Stimulated activated CD8-positive, alpha-beta memory T cell treated with anti-CD3 and anti-CD28 coated beads, Interleukin-15, amount 100 ng/mL, for 48 hours (primary cell): ENCODE measurements at places on chromosomes 1 and 21.

DNA sequence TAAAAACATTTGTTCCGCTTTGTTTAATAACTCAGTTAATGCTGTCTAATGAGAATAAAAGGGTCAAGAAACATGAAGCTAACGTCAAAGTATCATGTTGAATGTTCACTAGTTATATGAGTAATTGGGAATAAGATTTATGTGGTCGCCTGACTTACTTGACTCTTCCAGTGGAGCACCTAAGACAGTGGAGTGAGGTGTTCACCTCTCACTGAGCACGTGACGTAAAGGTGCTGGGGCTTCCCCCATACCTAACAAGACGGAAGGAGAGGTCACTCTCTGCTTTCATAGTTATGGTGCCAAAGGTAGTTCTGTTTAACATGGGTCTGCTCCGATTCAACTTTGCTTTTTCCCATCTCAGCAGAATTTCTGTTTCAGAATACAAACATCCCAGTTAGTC, 686 bp downstream of the KMO start:
- DNase-seq, result no peak

DNA sequence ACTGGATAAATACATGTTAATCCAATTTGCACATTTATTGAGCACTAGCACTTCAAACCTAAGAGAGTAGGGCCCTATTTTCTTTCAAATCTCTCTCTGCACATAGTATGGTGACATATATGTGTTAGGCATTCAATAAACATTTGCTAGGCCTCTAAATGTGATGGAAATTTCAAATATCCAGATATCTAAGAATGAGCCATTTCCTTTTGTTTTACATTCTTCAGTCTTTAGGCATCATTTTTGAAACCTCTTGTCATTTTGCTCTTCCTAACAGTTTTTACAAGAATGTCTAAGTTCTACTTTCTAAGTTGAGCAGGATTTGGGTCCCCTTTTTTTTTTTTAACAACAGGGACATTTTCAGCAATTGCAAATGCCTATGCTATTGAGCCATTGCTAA, 395.7 kb upstream of the ST6GALNAC5 start:
- DNase-seq, result no peak

- no peak for DNase-seq
These were observed 39.3 kb downstream of the CDKN2C start for GRCh38 chr1:51009381-51009780.

GRCh38 chr1:80523861-80524260, 1276.9 kb upstream of the ADGRL2 start:
- no peak for DNase-seq

DNA sequence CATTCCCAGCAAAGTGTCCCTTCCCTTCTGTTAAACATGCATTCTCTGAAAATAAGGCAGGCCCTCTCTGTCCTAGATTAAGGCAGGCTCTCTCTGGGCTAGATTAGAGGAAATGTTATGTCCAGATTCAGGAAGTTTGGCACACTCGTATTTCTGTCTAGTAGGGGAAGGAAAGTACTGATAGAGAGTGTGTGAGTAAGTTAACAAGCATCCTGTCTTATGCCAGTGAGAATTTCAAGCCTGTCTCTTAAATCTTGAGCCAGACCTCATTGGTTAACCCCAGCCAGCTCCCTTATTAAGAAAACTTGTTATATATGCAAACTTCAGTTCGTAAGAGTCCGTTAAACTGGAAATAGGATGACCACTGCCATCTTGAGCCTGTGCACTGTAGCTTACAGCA, 31.6 kb downstream of the IGSF5 start:
- DNase-seq, result no peak

DNA sequence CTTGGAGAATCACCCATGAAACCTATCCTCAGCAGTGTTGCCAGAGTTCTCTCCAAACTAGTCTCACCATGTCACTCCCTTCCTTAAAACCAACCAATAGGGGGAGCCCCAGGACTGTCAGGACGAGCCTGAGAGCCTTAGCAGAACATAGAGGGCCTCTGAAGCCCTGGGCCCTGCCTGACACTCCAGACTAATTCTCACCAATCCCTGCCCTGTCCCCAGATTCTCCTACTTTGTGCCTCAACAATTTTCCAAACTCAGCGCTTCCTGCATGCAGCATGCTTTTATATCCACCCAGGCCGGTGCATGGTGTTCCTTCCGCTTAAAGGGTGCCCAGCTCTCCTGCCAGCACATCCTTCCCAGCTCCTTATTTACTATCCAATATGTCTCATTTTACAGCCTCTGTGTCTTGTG, 42.7 kb downstream of the HSD3B1 start:
- DNase-seq, result no peak

- DNase-seq, result no peak
These were observed 13.5 kb upstream of the HJV start for GRCh38 chr1:146035048-146035423.

GRCh38 chr21:36551731-36552433, 72.0 kb upstream of the CLDN14 start:
- no peak for DNase-seq

DNA sequence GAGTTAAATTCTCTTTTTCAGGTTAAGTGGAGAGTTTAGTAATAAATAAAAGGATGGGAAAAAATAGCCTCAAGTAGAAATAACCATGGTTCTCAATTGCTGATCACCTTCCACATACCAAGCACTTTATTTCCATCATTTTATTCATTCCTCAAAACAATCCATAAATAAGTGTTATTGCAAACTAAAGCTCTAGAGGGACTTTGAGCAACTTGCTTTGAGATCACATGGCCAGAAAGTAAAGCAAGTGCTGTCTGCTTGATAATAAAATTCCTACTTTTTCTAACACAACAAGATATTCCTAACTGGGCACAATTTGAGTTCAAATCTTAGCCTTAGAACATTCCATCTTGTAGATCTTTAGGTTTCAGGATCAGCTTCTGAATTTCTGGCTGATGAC, 97.1 kb upstream of the C1orf87 start:
- DNase-seq, result no peak

GRCh38 chr21:14267076-14267475, 51.1 kb downstream of the RBM11 start:
- no peak for DNase-seq

DNA sequence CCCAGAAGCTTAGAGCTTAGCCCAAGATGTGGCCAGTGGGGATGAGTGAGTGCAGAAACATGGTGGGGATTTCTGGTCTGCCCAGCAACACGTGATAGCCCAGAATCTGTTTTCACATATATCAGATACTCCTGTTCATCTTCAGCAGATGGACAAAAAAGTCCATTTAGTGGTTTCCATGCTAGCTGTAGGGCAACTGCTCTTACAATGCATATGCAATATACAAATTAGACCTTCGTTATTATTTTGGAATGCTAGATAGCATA, 96.9 kb upstream of the SGIP1 start:
- no peak for DNase-seq

GRCh38 chr1:59013276-59013927, 229.6 kb upstream of the JUN start:
- no peak for DNase-seq

DNA sequence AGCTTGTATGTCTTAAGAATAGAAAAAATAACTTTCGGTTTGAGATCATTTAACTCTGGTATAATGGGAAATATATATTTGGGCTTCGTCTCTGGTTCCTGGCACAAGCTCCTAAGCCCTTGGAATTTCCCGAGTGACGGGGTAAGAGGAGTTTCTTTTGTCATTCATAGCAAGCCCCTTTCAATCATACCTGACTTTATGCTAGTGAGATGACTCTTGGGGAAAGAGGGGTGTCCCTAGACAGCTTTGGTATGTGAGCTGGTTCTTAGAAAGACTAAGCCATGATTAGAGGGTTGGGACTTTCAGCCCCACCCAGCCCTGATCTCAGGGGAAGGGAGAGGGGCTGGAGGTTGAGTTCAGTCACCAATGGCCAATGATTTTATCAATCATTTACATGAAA, 13.9 kb upstream of the MTARC1 start:
- DNase-seq, result no peak

- no peak for DNase-seq
These were observed 4.3 kb upstream of the ANGEL2 start for GRCh38 chr1:213020016-213020415.

DNA sequence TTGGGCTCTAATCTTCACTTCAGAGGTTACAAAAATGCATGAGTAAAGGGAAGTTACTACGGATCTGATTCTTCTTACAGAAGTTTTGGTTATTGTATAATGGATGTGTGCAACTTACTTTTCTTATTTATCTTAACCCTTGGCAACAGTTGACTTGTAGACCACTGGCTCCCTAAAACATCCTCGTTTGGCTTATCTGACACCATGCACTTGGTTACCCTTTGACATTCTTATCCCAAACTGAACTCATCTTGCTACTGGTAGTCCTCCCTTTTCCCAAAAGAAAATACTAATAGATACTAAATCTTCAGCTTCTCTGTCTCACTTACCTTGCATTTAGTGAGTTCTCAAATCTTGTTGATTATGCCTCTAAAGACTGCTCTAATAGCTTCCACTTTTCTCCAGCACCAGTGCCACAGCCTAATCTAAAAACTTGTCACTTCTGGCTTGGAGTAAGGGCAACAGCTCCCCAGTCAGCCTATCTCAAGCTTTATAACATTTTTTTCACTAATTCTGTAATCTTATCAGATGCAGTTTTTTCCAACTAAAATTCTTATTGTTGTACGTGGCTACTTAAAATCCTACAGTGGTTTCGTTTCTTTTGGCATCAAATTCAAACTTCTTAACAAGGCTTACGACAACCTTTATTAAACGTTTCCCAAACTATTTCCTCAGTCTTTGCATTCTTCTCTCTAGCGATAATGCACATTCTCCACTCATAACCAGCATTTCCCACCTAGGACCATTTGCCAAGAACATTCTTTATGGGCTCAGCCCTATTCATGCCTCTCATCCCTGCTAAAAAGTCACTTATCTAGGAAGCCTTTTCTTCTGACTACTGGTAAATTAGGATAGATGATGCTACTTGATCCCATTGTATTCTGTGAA, 204.2 kb downstream of the KCNT2 start:
- no peak for DNase-seq

GRCh38 chr1:47927165-47927564, 70.0 kb downstream of the TRABD2B start:
- DNase-seq, result no peak

- DNase-seq, result no peak
These were observed 32.4 kb upstream of the ZNF124 start for GRCh38 chr1:247204177-247204647.

- no peak for DNase-seq
These were observed 6.8 kb downstream of the ETV3L start for GRCh38 chr1:157092831-157093230.
